ENCODE measurements at places on chromosomes 1 and 21.

DNA sequence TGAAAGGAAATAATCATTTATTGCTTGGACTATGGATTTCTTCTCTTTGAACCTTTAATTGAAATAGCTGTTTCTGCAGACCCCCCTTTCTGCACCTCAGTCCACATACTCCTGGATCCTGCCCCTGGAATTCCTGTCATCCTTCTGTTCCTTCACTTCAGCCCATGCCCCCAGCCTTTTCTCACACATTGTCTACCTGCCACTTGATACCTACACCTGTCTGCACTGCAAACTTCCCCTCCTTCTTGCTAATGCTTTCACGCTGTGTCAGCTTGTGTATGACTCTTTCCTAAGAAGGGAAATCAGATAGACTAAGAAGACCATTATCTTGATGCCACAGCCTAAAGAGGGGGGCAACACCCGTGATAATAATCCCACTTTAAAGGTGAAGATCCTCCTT, 80.3 kb upstream of the EXO1 start:
- no peaks in the 10 kb centered on the region for H3K27me3 ChIP-seq
- DNase-seq, result peak; percentile 22
- no peaks in the 10 kb centered on the region for H3K36me3 ChIP-seq
- no peaks in the 10 kb centered on the region for H3K4me1 ChIP-seq
- no peak overlapping the region for H3K4me3 ChIP-seq

GRCh38 chr1:218890451-218890850, 283.2 kb upstream of the LYPLAL1 start:
- H3K27ac ChIP-seq, result no peak overlapping the region
- H3K27me3 ChIP-seq, result no peaks in the 10 kb centered on the region
- no peak overlapping the region for H3K4me3 ChIP-seq
- H3K4me1 ChIP-seq, result no peaks in the 10 kb centered on the region
- no peak for DNase-seq

DNA sequence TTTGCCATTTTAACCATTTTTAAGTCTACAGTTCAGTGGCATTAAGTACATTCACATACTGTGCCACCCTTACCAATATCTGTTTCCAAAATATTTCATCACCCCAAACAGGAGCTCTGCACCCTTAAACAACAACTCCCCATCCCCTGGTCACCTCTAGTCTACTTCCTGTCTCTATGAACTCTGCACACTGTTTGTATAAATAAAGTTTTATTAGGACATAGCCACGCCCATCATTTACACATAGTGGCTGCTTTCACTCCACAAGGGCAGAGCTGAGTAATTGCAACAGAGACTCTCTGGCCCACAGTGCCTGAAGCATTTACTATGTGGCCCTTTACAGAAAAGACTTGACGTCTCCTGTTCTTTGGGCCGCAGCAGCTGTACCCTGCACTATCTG, 30.1 kb downstream of the KCNAB2 start:
- H3K27me3 ChIP-seq, result no peaks in the 10 kb centered on the region
- no peaks in the 10 kb centered on the region for H3K36me3 ChIP-seq
- no peak overlapping the region for H3K4me3 ChIP-seq
- H3K4me1 ChIP-seq, result no peaks in the 10 kb centered on the region

DNA sequence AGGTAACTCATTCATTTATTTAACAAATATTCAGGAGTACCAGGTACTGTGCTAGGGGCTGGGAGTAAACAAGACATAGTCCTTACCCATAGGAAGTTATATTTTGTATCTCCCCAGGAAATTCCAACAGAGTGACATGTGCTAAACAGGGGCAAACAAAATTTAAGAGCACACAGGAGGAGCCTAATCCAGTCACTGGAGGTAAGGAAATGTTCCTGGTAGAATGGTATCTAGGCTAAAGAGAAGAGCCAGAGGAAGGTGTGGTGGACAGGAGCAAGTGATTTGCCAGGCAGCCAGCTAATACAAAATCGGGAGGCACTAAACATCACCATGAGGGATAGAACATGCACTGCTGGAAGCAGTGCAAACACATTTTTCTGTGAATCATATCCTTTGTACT, 10.4 kb downstream of the TEX38 start:
- H3K4me1 ChIP-seq, result peaks cover 7% of the 10 kb centered on the region
- peaks cover 36% of the 10 kb centered on the region for H3K36me3 ChIP-seq
- H3K4me3 ChIP-seq, result no peak overlapping the region
- no peak overlapping the region for H3K27ac ChIP-seq

DNA sequence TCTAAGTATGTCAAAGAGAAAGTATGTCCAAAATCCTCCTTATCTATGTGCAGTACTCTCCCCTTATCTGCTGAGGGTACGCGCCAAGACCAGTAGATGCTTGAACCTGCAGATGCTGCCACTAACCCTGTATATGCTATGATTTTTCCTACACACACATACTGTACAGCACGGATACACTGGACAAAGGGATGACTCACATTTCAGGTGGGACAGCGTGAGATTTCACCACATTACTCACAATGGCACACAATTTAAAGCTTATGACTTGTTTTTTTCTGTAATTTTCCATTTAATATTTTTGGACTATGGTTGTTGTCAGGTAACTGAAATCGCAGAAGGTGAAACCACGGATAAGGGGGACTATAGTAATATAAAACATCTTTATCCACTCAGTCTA, 4.1 kb downstream of the ORC1 start:
- no peak overlapping the region for H3K27ac ChIP-seq
- no peak for DNase-seq
- H3K36me3 ChIP-seq, result peaks cover 55% of the 10 kb centered on the region
- no peak overlapping the region for H3K4me3 ChIP-seq
- H3K27me3 ChIP-seq, result no peaks in the 10 kb centered on the region

GRCh38 chr1:170426596-170426995, 105.4 kb upstream of the GORAB start:
- no peak overlapping the region for H3K27ac ChIP-seq
- H3K4me3 ChIP-seq, result no peak overlapping the region
- peak; percentile 13 for DNase-seq
- H3K27me3 ChIP-seq, result no peaks in the 10 kb centered on the region

DNA sequence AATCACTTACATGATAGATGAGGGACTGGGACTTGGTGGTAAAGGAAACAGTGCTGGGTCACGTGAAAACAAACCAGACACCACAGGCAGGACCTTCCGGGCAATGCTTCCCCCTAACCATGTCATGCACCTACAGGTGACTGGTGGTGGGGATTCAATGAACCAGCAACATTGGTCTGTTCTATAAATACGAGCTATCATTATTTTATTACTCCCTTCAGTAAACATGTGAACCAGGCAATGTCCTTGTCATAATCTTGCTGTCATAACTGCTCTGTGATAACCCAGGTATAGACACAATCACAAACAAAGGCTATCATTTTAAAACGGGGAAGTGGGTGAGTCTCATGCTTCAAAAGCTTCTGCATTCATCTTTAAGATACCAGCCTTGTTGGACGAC, 153.4 kb downstream of the CLIC6 start:
- no peaks in the 10 kb centered on the region for H3K36me3 ChIP-seq
- no peak overlapping the region for H3K27ac ChIP-seq
- H3K27me3 ChIP-seq, result no peaks in the 10 kb centered on the region
- no peak overlapping the region for H3K4me3 ChIP-seq
- peaks cover 23% of the 10 kb centered on the region for H3K4me1 ChIP-seq

GRCh38 chr1:75996196-75996595, 64.0 kb upstream of the ASB17 start:
- no peaks in the 10 kb centered on the region for H3K4me1 ChIP-seq
- no peaks in the 10 kb centered on the region for H3K36me3 ChIP-seq
- no peak for DNase-seq
- no peak overlapping the region for H3K27ac ChIP-seq

GRCh38 chr21:41817228-41817627, 50.4 kb upstream of the RIPK4 start:
- H3K27ac ChIP-seq, result no peak overlapping the region
- H3K4me3 ChIP-seq, result no peak overlapping the region
- no peaks in the 10 kb centered on the region for H3K4me1 ChIP-seq
- DNase-seq, result peak; percentile 77
- H3K27me3 ChIP-seq, result no peaks in the 10 kb centered on the region

DNA sequence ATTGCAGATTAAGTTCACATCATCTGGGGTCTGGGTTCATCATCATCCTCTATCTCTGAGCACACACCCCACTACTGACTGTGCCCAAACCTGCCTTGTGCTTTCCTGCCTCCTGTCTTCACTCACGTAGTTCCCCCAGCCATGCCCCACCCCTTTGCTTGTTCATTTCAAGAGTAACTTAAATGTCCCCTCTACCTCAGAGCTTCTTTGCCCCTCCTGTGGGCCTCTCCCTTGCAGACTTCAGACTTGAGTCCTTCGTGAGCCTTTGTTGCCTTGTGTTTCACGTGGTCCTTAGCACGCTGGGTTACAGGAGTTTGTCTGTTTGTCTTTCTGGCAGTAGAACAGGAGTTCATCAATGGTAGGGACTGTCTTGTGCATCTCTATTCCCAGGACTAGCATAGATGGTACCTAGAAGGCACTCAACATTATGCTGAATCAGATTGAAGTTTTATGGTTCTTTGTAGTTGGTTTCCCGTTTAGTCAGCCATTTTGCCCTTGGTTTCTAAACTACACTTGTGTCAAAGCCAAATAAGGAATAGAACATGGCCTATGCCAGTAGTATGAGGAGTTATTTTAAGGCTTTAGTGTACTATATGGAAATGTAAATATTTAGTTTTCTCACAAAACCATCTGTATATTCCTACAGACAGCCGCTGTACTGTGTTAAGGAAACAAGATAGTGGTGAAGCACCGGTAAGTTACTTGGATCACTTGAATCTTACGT, 86.2 kb downstream of the TTC3 start:
- no peak overlapping the region for H3K27ac ChIP-seq
- peaks cover 5% of the 10 kb centered on the region for H3K4me1 ChIP-seq
- no peak for DNase-seq

- H3K27me3 ChIP-seq, result no peaks in the 10 kb centered on the region
- H3K36me3 ChIP-seq, result no peaks in the 10 kb centered on the region
- H3K4me1 ChIP-seq, result no peaks in the 10 kb centered on the region
Measured at GRCh38 chr1:217392441-217392840, 238.4 kb downstream of the GPATCH2 start.

- DNase-seq, result peak; percentile 90
- H3K27ac ChIP-seq, result no peak within 1 kb of the TSS
- H3K27me3 ChIP-seq, result peaks cover 75% of the 10 kb centered on the region
- H3K4me1 ChIP-seq, result peaks cover 19% of the 10 kb centered on the region
- H3K36me3 ChIP-seq, result no peaks in the 10 kb centered on the region
- peak within 1 kb of the TSS; percentile 84 for H3K4me3 ChIP-seq
Measured at GRCh38 chr1:206507284-206508129, at the start of gene RASSF5. RASSF5 (plus strand) TSS chr1:206507531; CDS start chr1:206507603, 72 bp downstream.

- peaks cover 5% of the 10 kb centered on the region for H3K4me1 ChIP-seq
- no peak overlapping the region for H3K4me3 ChIP-seq
- no peaks in the 10 kb centered on the region for H3K27me3 ChIP-seq
- no peak overlapping the region for H3K27ac ChIP-seq
- no peaks in the 10 kb centered on the region for H3K36me3 ChIP-seq
Measured at GRCh38 chr1:228899421-228899956, 164.2 kb downstream of the RHOU start.

GRCh38 chr1:98754176-98754575, 92.7 kb downstream of the SNX7 start:
- no peaks in the 10 kb centered on the region for H3K36me3 ChIP-seq
- no peaks in the 10 kb centered on the region for H3K27me3 ChIP-seq
- no peak for DNase-seq
- H3K27ac ChIP-seq, result no peak overlapping the region
- H3K4me1 ChIP-seq, result no peaks in the 10 kb centered on the region
- no peak overlapping the region for H3K4me3 ChIP-seq

DNA sequence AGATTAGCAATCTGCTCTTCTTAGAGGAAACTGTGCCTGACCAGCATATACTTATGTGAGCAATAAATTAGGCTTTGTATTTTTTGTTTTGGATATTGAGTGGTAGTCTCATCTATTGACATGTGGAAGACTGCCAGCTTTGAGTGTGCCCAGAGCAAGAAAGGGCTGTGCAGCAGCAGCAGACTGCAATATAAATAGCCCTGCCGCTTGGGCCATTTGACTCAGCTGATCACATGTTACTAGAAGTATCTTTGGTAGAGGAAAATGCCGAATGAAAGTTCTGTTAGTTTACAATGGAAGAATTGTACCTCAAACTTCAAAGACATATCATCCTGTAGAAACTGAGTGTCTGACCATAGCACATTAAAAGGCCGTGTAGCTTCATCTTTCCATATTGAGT, 9.1 kb upstream of the PSMB2 start:
- no peak overlapping the region for H3K4me3 ChIP-seq
- H3K4me1 ChIP-seq, result no peaks in the 10 kb centered on the region
- DNase-seq, result no peak
- no peak overlapping the region for H3K27ac ChIP-seq
- H3K36me3 ChIP-seq, result no peaks in the 10 kb centered on the region

DNA sequence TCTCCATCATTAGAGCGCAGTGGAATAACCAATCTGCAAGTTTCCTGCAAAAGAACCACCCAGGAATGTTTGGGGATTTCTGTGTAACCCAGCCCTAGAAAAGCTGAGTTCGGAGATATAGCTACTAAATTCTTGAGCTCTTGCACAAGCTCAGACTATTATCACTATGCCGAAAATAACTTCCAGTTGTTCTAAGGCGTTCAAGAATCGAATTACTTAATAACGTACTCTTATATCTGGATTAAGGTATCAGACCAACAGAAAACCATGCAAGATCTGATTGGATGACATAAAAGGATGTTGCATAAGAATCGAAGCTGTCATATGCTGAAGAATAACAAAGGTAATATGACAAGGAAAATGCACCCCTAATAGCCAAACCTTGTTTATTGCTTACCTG, 7.5 kb upstream of the LAMC2 start:
- H3K4me1 ChIP-seq, result peaks cover 28% of the 10 kb centered on the region
- DNase-seq, result no peak
- H3K27me3 ChIP-seq, result no peaks in the 10 kb centered on the region
- no peak overlapping the region for H3K27ac ChIP-seq
- no peaks in the 10 kb centered on the region for H3K36me3 ChIP-seq

GRCh38 chr1:155179112-155180031, 5.7 kb downstream of the TRIM46 start:
- H3K27ac ChIP-seq, result no peak overlapping the region
- no peaks in the 10 kb centered on the region for H3K27me3 ChIP-seq
- no peak for DNase-seq
- H3K4me3 ChIP-seq, result no peak overlapping the region

GRCh38 chr1:233655301-233655740, 41.4 kb downstream of the KCNK1 start:
- no peak overlapping the region for H3K4me3 ChIP-seq
- no peak for DNase-seq
- H3K36me3 ChIP-seq, result 0 out of 2 replicates have a peak, but pooled peaks cover 1% of the 10 kb centered on the region
- no peaks in the 10 kb centered on the region for H3K27me3 ChIP-seq
- H3K27ac ChIP-seq, result no peak overlapping the region
- H3K4me1 ChIP-seq, result peaks cover 33% of the 10 kb centered on the region

- H3K4me3 ChIP-seq, result no peak overlapping the region
- H3K36me3 ChIP-seq, result no peaks in the 10 kb centered on the region
- peaks cover 6% of the 10 kb centered on the region for H3K4me1 ChIP-seq
- DNase-seq, result peak; percentile 30
Measured at GRCh38 chr1:60969971-60970509, 112.3 kb upstream of the NFIA start.

- H3K4me1 ChIP-seq, result no peaks in the 10 kb centered on the region
- H3K27me3 ChIP-seq, result no peaks in the 10 kb centered on the region
- no peak overlapping the region for H3K27ac ChIP-seq
- no peak for DNase-seq
- no peaks in the 10 kb centered on the region for H3K36me3 ChIP-seq
Measured at GRCh38 chr1:22285549-22286396, 142.9 kb upstream of the WNT4 start.

Measured in GM23338 (cell line).